Stimulated activated CD4-positive, alpha-beta T cell treated with anti-CD3 and anti-CD28 coated beads, Interleukin-1b, Interleukin-23, amount 100 ng/mL, for 24 hours (primary cell): ENCODE measurements at places on chromosomes 7 and 10.

- DNase-seq, result no peak
Measured at GRCh38 chr10:62023329-62023728, 121.8 kb downstream of the ARID5B start.

- no peak for DNase-seq
Measured at GRCh38 chr7:135330088-135330487, 96.5 kb downstream of the STRA8 start.

DNA sequence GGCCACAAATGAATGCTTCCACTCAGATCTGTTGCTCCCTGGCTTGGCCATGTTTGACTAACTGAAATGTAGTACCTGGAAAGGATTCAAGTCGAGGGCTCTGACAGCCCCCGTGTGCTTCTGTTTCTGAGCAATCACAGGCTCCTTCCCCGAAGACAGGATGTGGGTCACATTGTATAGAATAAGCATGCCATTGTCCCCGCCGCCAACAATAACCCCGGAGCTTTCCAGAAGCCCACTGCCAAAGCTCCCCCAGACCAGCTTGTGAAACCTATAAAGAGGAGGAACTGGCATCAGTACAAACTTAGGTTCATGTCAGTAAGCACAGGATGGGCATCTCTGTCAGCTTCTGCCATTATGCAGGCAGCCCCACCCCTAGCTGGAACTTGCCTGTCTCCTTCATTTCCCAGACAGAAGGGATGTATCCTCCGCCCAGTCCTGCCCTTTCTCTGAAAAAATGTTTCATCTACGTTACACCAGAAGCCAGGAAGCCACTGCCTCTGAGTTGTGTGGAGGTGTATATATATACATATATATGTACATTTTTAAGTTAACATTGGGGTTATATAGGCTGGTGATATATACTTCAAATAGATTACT, 10.3 kb downstream of the SEC31B start:
- no peak for DNase-seq

GRCh38 chr7:158125091-158125490, 462.5 kb downstream of the PTPRN2 start:
- no peak for DNase-seq

DNA sequence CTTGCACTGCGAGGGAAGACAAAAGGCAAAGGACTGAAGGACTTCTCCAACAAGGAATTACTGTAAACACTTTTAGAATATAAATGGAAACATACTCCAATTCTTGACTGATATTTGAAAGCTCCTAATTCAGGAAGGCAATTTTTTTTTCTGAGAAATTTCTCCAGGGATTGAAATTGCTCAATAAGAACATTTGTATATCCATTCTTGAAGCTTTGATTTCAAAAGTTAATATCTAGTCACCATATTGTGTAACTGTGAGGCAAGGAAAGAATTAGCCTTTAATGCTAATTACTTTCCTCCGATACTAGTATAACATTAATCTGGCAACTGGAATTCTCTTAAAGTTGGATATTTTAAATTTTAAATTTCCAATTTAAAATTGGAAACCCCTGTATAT, 188.4 kb upstream of the COL1A2 start:
- no peak for DNase-seq

- no peak for DNase-seq
Measured at GRCh38 chr7:150969475-150969874, 8.6 kb downstream of the KCNH2 start.

DNA sequence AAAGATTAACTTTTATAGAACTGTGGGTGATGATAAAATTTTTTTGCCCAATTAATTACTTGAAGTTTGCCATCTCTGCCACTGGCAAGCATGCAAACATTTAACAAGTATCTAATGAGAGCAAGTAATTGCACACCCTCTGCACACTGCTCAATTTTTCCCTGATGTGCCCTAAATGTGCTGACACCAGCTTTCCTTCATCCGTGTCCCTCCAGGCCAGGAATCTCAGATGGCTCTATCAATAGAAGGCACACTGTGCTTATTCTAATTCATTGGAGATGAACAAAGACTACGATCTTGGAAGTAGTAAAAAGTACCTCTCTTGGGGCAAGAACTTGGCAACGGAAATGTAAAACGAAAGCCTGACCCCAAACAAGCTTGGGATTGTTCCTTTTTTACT, 212.1 kb downstream of the GPR37 start:
- no peak for DNase-seq

- DNase-seq, result no peak
Measured at GRCh38 chr7:144834641-144835144, 1.2 kb downstream of the TPK1 start.

DNA sequence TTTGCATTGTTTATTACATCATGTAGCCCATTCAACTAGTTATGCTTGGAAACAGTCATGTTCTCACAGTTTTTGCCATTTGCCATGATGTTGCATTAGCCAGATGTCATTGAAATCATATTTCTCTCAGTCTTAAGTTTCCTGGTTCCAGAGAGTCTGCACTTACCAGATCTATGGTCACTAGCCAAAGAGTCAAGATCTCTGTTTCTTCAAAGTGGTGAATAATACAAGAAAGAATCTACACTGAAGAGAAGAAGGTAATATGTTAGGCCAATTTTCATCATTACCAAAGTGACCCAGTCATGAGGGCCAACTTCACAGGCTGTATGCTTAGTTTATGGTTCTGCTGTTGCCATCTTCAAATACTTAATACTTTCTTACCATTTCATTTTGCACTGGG, 89.0 kb upstream of the PHYHIPL start:
- DNase-seq, result no peak

- no peak for DNase-seq
Measured at GRCh38 chr7:116971869-116972268, 18.6 kb downstream of the ST7 start.
